ENCODE measurements at places on chromosomes 6 and 20. TPM values are rescaled to one million over a fixed set of nuclear protein-coding genes. Genes with fewer than 3 reads are reported as not detected.

Gene CLDN20
- total RNA-seq: not detected

Gene JAG1
- total RNA-seq: 33.8 TPM

Gene HLA-DQA1
- not detected for total RNA-seq

Gene SLC24A3
- total RNA-seq: 16.0 TPM
